HFFc6 (cell line): ENCODE measurements at places on chromosomes 5 and 9.

DNA sequence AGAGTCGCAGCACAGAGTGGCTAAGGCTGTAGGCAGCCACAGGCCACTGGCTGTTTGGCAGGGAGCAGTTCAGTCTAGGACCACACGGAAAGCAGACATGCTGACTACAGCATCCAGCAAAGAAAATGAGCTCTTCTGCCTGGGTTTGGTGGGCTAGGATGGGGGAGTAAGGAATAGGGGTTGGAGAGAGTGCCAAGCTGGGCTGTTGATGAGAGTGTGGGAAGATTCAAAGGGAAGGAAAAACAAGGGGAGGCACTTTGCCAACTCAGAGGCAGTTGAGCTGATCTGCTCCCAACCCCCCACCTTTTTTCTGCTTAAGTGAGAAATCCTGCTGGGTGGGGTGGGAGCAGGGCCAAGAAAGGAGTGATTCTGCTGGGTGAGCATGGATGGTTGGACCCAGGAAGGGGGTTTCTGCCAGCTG, 35.9 kb downstream of the SVEP1 start:
- no peak overlapping the region for H3K27ac ChIP-seq
- peaks cover 7% of the 10 kb centered on the region for H3K4me1 ChIP-seq
- no peaks in the 10 kb centered on the region for H3K36me3 ChIP-seq
- peaks cover 3% of the 10 kb centered on the region; the same call in 1 of the 2 replicates for H3K27me3 ChIP-seq
- H3K4me3 ChIP-seq, result no peak overlapping the region
- no peak for DNase-seq

DNA sequence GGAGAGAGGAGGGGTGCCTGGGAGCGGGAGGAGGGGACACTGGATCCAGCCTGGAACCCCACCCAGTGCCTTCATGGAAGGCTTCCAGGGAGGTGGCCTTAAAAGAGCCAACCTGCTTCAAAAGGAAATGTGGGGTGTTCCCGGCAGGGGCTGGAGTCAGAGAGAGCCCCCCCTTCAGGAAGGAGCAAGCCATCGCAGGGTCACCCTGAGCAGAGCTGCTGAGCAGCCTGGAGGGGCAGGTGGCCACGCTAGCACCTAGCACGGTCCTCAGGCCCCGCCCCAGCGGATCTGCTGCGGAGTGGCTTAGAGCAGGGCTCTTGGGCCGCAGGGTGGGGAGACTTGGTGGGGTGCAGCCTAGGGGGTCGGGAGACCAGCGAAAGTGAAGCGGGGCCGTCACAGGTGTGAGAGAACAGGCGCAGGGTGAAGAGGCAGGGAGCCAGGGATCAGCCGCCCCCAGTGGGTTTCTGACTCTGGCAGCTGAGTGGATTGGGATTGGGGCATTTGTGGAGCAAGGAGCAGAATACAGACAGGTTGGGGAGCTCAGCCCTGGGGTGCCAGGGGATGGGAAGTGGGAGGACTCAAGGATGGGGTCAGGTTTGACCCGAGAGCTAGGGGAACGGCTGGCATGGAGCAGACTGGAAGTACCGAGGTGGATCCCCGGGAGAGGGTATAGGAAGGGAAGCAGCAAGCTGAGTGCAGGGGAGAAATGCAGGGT, 1.5 kb downstream of the LCN2 start:
- no peaks in the 10 kb centered on the region for H3K4me1 ChIP-seq
- no peak overlapping the region for H3K27ac ChIP-seq
- H3K27me3 ChIP-seq, result peaks cover 38% of the 10 kb centered on the region

- no peak overlapping the region for H3K4me3 ChIP-seq
- no peak for DNase-seq
- peaks cover 44% of the 10 kb centered on the region for H3K4me1 ChIP-seq
- H3K27ac ChIP-seq, result no peak overlapping the region
Observed at GRCh38 chr5:93993161-93993560, 251.8 kb upstream of the POU5F2 start.

DNA sequence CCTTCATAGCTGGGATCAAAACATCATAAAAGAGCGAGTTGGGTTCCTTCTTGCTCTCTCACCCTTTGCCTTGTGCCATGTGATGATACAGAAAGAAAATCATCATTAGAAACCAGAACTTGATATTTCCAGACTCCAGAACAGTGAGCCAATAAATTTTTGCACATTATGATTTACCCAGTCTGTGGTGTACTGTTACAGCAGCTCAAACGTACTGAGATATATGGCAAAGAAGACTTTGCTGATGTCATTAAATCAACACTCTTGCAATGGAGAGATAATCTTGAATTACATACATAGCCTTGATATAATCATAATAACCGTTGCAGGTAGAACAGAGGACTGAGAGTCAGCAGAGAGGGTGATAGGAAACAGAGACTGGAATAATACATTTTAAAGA, 1271.6 kb downstream of the CDH12 start:
- no peaks in the 10 kb centered on the region for H3K27me3 ChIP-seq
- H3K36me3 ChIP-seq, result no peaks in the 10 kb centered on the region
- H3K4me1 ChIP-seq, result no peaks in the 10 kb centered on the region
- no peak overlapping the region for H3K27ac ChIP-seq
- H3K4me3 ChIP-seq, result no peak overlapping the region

DNA sequence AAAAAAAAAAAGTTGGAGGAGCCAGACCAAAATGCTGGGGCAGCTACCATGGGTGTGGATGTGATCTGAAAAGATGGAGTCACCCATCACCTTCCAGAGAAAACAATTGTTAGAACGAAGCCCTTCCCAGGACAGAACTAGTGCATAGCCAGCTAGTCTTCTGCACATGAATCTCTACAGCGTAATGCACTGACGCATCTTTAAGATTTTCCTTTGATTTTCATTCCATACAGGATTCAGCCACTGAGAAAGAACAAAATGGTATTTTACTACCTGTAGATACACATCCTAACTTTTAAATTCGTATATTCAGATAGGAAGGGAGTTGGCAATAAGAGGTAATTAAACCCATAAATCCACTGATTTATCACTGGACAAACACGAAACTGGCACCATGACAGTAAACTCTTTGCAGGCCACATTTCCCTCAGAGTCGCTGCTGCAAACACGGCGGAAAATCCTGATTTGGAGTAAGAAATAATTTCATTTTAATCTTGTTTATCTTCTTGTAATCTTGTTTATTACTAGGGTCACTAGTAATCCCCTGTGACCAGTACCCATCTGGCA, 206.6 kb downstream of the SPOCK1 start:
- no peak for DNase-seq
- H3K27me3 ChIP-seq, result peaks cover 3% of the 10 kb centered on the region
- no peak overlapping the region for H3K27ac ChIP-seq
